ENCODE measurements at places on chromosomes 2 and 18.

DNA sequence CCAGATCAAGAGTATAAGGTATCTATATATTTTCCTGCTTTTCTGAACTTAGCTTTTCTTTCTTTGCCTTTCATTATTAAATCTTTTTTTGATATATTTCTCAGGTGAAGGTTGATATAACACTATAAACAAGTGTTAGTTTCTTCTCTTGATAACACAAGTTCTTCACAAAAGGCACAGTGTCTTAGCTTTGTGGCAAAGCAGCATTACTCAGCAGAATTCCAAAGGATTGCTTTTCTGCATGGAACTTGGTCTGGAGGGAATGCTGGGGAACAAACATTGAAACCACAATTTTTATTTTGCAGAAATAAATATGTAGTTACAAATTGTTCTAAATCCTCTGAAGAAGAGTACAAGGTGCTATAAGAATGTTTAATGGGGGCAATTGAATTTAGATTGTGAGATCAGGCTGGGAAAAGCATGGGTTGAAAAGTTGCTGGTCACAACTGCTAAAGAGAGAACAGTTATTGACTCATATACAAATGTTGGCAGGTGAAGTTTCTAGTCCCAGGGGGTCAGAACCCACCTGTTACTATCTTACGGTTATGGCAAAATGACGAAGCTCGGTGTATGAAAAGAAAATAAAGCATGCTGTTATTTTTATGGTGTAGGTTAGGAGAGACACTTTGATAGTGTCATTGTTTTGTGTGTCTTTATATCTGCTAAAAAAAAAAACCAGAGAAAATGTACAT lies 68.2 kb downstream of the UBR3 start:
- no peak for DNase-seq

- no peak for DNase-seq
Observed at GRCh38 chr2:195458936-195459335, 198.1 kb upstream of the SLC39A10 start.

- DNase-seq = no peak
Observed at GRCh38 chr2:196291873-196292800, 120.8 kb upstream of the STK17B start.

- DNase-seq = no peak
Observed at GRCh38 chr2:213806125-213806726, 522.0 kb downstream of the SPAG16 start.

GRCh38 chr2:29016504-29016903 lies 35.4 kb downstream of the TOGARAM2 start:
- no peak for DNase-seq

DNA sequence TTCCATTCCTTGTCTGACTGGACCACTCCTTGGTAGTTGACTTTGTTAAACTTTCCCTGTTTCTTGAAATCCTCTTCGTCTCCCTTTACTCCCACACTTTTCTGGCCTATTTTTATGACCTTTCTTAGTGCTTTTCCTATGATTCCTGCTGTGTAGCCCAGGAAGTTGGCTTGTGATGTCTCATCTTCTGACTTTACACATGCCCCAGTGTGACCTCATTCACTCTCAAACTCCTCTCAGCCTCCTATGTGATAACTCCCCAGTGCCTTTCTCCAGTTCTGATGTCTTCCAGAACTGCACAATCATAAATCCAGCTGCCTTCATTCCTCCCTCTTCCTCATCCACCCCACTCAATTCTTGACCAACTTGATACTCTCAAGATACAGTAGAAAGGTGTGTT lies 407.6 kb downstream of the TGIF1 start:
- no peak for DNase-seq

DNA sequence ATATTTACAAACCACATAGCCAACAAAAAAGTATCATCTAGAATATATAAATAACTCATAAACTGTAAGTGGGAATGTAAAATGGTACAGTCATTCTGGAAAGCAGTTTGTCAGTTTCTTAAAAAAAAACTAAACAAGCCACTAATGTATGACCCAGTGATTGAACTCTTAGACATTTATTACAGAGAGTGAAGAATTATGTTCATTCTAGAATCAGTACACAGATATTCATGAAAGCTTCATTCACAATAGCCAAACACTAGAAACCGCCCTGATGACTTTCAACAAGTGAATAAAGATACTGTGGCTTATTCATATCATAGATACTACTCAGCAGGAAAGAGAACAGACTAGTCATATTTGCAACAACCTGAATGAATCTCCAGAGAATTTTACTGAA lies 1541.5 kb downstream of the LRP1B start:
- DNase-seq = no peak

DNA sequence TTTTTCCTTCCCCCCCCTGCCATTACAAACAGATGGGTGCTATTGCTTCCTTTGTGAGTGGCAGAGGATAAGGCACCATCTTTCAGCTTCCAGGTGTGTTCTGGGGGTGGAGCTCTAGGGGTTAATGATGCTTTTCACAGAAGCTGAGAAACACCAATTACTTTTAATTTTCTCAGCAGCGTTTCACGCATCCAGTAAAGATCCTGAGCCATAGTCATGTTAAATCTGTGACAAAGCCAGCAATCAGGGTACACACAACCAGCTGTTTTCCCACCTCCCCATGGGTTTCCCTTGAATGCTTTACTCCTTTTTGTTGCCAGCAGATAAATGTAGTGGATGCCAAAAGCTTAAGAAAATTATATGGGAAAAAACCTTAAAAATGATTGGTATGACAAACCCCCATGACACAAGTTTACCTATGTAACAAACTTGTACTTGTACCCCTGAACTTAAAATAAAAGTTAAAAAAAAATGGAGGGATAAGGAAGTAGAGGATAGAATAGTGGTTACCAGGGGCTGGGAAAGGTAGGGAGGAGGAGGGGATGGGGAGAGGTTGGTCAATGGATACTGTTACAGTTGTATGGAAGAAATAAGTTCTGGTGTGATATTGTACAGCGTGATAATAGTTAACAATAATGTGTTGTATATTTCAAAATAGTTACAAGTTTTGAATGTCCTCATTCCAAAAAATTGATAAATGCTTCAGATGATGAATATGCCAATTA lies 70.0 kb downstream of the ACOXL start:
- DNase-seq = no peak

GRCh38 chr2:47935071-47935470 lies 28.8 kb upstream of the FBXO11 start:
- DNase-seq = no peak

GRCh38 chr2:38483776-38484501 lies 106.9 kb upstream of the ATL2 start:
- no peak for DNase-seq

DNA sequence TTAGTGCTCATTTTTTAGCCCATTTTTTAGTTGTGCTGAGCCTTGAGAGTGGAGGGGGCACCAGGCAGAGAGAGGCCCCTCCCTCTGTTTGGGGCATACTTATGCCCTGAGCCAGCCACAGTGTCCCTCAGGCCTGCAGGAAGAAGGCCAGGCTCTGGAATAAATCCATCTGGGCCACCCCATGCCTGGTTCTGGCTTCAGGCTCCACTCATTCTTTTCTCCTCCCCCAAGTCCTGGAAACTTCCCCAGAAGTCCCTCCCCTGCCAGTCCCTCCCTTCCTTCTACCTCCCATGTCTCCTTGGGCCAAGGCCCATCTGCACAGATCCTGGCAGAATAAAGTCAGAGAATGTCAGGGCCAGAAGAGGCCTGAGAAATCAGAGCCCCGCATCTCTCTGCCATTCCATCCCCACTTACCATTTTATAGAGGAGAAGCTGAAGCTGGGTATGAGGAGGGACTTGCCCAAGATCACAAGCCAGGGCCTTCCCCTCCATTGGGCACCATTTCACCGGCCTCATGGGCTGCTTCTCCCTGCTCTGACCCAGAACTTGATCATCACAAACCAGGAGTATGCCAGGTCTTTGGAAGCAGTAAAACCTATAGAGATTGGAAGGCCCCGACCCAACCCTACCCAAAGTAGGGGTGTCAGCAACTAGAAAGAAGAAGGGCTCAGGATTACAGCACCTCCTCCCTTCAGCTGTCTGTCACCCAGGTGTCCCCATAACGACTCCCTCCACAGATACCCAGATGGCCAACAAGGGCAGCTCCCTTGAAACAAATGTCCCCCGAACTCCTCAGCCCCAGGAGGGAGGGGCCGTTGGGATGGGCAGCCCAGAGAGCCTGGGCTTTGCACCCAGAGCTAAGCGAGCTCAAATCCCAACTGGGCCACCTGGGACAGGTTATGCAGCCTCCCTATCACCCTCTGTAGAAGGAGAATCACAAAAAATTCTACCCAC lies 108.4 kb downstream of the POLR1A start:
- no peak for DNase-seq

- no peak for DNase-seq
Observed at GRCh38 chr2:1397350-1397749, 15.9 kb upstream of the TPO start.

DNA sequence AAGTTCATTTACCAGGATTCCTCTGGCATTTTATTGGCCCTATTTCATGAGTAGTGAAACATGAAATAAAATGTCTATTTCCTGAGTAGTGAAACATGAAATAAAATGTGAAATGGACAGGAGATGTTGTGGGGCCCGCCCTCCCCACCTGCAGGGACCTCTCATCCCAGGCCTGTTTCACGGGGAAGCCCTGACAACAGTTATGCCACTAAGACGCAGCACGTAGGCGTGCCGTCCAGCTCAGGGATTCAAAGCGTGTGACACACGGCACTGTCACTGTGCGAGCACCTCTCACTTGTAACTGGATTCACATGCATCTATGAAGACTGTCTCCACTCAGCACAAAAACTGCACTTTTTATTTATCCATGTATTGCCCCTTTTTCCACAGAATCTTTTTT lies 83.4 kb upstream of the SNTG2 start:
- DNase-seq = no peak

- DNase-seq = no peak
Observed at GRCh38 chr2:229673676-229674075, 40.7 kb downstream of the DNER start.

DNA sequence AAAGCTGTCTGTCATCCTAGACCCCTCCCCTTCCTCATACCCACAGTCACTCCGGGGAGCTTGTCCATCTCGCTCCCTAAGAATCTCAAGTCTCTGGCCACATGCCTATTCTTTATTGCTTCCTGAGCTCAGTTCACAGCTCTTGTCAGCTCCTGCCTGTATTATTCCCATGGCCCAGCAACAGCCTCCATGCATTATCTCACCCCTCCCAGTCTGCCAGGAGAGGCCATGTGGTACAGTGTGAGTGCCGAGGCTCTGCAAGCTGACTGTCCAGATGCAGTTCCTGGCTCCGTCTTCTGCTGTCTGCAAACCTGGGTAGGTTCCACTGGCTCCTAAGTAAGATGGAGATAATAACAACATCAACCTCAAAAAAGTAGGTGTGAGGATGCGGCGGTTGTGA lies 79.7 kb downstream of the MRPS9 start:
- no peak for DNase-seq

GRCh38 chr2:104836265-104836664 lies 17.6 kb upstream of the POU3F3 start:
- no peak for DNase-seq

GRCh38 chr2:232276733-232277313 lies 101.7 kb upstream of the ALPP start:
- DNase-seq = no peak

DNA sequence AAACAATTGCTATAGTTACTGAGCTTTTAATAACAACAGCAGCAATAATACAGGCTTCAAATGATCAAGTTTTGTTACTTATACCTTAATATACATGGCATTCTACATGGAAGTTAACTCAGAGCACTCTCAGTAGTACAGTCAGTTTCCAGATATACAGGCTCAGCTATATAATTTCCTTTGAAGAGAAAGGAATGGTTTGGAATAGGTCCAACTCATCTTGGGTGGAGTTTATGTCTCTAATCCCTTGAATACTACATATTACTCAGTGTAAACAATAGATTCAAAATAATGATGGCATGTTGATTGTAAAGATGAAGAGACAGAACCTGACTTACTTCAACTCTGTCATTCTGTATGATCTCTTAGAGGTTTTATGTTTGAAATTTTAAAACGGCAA lies 174.9 kb downstream of the EPHA4 start:
- DNase-seq = no peak

- DNase-seq = no peak
Observed at GRCh38 chr2:74428675-74429074, 7.1 kb downstream of the WDR54 start.

- DNase-seq = no peak
Observed at GRCh38 chr18:11729556-11729955, 40.5 kb downstream of the GNAL start.

- DNase-seq = no peak
Observed at GRCh38 chr2:43542285-43542933, 53.4 kb downstream of the THADA start.
